ENCODE measurements at places on chromosomes 3 and 15.
A peak's percentile ranks its signal among the peaks of the same experiment; 100 is the strongest.

- no peak for DNase-seq
Observed at GRCh38 chr3:40215015-40215414, 94.5 kb upstream of the EIF1B start.

DNA sequence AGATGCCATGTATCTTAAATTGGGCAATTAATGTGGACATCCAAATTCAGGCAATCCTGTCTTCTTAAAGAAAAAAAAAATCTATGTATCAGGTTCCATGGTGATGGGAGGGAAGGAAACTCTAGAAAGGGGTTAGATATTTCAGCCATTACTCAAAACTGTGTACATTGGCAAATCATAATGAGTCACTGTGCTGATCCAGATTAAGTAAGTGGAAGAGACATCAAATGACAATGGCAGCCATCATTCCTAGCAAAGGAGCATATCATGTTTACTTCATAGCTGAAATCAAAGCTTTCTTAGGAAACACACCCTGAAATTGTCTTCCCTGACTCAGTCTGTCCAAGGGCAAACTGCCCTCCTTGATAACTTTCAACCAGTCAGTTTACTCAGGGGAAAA is 713.3 kb upstream of the GBE1 start:
- no peak for DNase-seq

DNA sequence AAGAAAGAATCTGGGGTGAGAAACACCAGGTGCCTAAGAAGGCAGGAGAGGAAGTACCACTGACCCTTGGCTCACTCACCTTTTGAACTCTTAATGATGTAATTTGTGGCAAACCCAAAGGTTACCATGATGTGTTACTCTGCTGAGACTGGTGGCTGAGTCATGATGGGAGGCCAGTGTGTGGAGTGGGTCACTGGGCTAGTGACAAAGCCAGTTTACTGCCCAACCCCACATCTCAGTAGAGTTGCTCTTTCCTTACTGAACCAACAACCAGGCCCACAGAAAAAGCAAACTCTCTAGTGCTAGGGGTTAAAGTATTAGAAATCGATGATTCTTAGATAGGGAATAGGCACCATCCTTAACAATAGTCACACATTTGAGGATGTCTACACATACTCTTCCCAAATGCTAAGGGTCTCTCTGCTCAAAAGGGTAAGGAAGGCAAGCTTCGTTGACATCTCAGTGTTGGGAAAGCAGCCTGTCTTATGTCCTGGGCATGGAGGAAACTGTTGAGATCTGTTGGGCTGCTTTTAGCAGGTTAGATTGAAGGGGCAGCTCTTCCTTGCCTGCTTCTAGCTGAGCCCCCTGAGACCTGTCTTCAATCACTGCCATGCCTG is 3.1 kb downstream of the RBP2 start:
- no peak for DNase-seq

GRCh38 chr3:142259359-142259758 is 34.0 kb upstream of the GK5 start:
- no peak for DNase-seq

DNA sequence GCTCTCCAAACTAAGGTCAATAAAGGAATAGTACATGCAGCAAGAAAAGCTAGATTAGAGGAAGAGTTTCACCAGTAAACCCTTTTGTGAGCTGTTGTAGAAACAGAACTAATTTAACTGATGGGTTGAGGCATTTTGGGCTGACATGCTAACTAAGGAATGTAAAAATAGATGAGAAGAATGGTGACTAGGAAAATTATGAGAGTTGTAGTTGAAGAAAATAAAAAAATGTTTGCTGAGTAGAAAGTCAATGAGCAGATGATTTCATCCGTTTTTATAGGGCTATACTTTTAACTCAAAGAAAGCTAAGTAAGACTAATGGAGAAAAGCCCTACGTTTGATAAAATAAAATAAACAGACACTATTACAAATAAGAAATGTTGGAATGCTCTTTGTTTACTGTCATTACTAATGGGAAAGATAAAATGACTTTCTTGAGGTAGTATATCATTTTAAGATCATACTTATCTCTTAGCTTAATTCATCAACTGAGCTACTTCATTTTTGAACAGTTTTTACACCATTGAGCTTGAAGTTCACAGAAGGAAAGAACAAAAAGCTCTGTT is 209.4 kb upstream of the DPH6 start:
- DNase-seq: no peak

DNA sequence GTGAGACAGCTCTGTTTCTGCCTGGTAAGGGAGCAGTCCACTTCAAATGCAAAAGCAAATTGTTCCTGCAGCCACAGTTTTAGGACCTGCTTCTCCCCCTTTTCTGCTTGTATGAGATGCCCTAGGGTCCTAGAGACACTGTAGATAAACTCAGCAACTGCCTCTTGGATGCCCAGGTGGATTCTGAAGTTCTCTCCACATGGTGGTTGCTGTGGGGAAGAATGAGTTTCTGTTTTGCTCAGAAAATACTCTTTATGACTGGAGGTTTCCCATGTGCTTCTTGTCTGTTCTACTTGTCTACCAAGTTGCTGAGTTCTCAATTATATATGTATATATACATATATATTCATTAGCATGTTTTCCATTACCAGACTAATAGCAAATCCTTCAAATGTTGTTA is 5.6 kb upstream of the ZNF80 start:
- DNase-seq: no peak

DNA sequence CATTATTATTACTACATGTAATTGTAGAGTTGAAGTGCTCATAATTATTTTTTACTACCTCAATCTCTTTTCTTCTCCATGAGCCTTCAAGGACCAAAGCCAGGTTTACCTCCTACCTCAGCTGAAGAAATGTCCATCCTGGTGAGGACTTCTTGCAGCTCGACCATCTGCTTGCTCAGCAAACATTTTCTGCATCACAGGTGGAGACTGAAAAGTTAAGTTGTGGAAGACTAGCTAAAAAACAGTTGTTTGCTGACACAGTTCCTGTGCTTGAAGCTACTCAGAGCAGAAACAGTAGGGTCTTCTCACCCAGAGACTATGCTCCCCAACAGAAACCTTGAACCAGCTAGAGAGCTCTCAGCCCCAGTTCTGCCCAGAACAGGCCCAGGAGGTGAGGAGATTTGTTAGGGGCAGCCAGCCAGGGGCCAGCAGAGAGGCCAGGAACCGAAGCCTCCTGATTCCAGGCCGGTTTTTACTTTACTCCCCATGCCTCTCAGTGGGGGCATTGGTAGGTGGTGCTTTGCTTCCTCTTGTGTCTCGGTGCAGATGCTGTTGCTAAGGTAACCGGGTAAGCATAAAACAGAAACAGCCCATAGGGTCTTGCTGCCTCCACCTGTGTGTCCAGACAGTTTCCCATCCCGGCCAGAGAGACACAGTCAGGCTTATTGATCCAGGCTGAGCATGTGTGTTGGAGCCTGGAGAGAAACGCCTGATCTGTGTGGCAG is 54.9 kb downstream of the CCNL1 start:
- no peak for DNase-seq

DNA sequence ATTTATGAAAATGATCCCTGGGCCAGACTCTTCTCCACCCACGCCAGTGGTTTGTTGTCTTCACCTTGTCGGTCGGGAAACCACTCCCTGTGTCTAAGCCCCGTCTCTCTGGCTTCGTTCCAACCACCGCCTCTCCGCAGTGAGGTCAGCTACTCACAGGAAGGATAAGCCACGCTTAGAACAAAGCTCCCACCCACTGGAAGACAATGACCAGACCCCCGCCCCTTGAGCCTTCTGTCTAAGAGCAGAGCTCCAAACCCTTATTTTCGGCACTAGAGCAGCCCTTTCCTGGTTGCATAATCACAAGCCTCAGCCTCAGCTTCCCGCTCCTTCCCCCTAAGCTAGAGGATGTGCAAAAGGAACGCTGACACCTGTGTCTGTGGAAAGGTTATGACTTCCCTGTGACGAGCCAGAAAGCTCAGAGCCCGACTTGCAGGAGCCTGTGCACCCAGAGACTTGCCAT is 114.9 kb upstream of the MEF2A start:
- peak; percentile 88 for DNase-seq

GRCh38 chr3:193716150-193716549 is 123.1 kb downstream of the OPA1 start:
- no peak for DNase-seq

DNA sequence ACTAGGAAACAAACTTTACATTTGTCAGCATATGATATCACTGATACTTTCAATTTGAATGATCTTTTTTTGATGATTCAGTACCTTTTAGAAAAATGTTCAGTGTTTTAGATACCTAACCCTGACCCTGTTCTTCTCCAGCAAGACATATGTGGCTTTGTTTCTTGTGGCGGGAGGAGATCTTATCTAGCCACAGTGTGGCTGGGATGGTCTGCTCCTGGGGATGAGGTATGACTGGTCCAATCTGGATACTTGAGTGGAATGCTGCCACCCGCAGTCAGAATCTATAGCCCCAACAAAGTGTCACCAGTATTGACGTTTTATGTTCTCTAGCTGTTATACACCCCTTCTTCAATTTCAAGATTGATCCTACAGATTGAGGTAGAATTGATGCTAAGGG is 439.0 kb upstream of the GOLIM4 start:
- DNase-seq: no peak

DNA sequence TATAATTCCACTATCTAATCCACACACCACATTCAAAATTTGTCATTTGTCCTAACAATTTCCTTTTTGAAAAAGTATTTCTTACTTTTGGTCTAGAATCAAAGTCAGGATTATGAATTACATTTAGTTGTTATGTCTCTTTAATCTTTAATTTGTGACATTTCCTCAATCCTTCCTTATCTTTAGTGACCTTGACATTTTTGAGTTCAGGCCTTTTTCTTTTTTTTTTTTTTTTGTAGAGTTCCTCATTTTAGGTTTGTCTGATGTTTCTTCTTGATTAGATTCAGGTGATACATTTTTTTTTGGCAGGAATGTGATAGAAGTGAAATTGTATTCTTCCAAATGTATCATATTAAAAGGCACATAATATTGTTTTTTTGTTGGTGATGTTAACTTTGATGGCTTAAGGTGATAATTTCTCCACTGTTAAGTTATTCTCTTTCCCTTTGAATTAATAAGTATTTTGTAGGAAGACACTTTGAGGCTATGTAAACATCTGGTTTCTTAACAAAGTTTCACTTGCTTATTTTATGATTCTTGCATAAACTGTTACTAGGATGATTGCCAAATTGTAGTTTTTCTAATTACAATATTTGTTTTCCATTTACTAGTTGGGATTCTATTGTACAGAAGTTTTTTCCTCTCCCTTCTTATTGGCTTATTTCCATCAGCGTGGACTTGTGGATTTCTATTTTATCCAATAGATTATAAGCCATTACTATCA is 16.3 kb downstream of the SLC35G2 start:
- DNase-seq: no peak

- DNase-seq: peak; percentile 42
Observed at GRCh38 chr15:28273468-28273867, 48.5 kb downstream of the HERC2 start.

DNA sequence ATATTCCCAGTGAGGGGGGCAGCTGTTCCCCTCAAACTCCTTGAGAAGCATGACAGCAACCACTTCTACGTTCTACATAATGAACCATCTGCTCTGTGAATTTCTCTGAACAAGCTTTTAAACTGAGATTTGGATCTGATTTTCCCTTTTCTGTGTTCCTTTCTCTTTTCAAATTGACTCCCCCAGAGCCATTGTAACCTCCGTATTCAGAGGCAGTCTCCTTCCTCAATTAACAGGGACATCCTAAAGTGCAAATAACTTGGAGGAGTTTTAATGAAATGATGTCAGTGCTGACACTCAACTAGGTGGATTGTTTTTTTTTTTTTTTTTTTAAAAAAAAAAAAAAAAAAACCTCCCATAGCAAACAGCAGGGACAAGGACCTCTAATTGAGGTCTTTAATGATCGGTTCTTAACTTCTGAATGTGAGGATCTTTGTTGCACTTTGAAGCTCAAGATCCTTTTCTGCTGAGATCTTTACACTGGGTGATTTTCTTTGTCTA is 48.8 kb downstream of the ADAMTS9 start:
- no peak for DNase-seq

DNA sequence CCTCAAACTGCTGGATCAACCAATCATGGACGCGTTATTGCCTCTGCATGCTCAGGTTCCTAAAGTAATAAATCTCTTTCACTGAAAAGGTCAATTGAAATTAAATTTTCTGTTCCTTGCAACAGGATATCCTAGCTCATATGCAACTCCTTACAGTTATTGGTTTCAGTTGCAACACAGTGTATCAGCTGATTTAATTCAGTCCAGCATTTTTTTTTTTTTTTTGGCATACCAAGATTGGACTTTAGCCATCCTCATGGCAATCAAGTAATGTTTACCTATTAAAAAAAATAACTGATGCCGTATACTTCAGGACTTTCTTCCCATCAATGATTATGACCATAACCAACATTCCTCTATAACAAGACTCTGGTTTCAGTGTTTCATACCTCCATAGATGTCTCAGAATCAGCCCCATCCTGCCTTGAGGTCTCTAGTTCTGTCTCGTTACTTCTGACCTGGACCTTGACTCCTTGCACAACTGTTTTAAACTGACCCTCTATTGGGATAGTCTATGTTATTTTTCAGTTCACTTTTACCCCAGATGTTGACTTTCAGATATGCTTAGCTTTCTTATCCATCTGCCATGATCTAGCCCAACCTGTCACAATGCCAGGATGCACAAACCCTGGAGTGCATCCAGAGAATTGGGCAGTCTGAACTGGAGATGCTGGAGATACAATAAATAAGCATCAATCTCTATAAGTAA is 265.0 kb upstream of the GADL1 start:
- DNase-seq: no peak

GRCh38 chr3:55405436-55405835 is 81.7 kb downstream of the WNT5A start:
- peak; percentile 68 for DNase-seq

DNA sequence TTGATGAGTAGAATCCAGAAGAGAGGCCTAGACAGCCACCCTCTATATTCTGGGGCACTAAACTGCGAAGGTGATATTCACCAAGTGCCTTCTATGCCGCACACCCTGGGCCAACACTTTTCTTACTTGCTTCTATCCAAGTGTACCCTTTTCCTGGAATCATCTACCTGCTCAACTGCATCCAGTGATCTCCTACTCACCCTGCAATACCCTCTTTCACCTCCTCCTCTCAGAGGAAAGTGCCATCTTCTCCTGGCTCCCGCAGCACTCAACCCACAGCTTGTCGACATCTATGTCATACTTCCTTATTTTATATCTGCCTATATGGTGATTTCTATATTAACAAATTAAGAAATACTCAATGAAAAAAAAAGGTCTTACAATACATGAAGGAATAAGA is 28.6 kb upstream of the LMCD1 start:
- DNase-seq: no peak

DNA sequence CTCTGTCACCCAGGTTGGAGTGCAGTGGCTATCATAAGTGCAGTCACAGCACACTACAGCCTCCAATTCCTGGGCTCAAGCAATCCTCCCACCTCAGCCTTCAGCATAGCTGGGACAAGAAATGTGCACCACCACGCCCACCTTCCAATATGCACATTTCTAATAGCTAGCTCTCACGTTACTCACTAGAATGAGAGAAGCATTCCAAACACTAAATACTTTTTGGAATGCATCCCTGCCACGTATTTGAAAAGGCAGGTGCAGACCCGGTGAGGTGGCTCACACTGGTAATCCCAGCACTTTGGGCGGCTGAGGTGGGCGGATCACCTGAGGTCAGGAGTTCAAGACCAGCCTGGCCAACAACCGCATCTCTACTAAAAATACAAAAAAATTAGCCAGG is 7.6 kb upstream of the TCF12 start:
- no peak for DNase-seq
